HFFc6 (cell line): ENCODE measurements at places on chromosomes 11 and 22. TPM values are rescaled to one million over a fixed set of nuclear protein-coding genes. Genes with fewer than 3 reads are reported as not detected.

MS4A3 gene
- total RNA-seq = not detected in 3 replicates

RCOR2 gene
- total RNA-seq = 0.27 to 0.72 TPM (median 0.44 TPM) in 3 replicates

TRPM5 gene
- not detected in 2 replicates for total RNA-seq

LINC01488 gene
- total RNA-seq = not detected in 3 replicates

HBB gene
- total RNA-seq = not detected in 2 replicates

LSP1 gene
- total RNA-seq = 0.30 TPM in 1 of 3 replicates, not detected in the others

TEX12 gene
- total RNA-seq = not detected in 3 replicates

GRCh38 chr11:122743949-122744348 is 88.4 kb downstream of the UBASH3B start:
- H3K27me3 ChIP-seq = peaks cover 2% of the 10 kb centered on the region
- no peak for DNase-seq
- no peak overlapping the region for H3K27ac ChIP-seq
- no peaks in the 10 kb centered on the region; the same call in 1 of the 2 replicates for H3K36me3 ChIP-seq

- H3K4me1 ChIP-seq = peaks cover 19% of the 10 kb centered on the region
- H3K36me3 ChIP-seq = no peaks in the 10 kb centered on the region
- no peak for DNase-seq
- no peak overlapping the region for H3K27ac ChIP-seq
- no peak overlapping the region for H3K4me3 ChIP-seq
Observed at GRCh38 chr11:8059030-8059429, 22.0 kb upstream of the TUB start.

DNA sequence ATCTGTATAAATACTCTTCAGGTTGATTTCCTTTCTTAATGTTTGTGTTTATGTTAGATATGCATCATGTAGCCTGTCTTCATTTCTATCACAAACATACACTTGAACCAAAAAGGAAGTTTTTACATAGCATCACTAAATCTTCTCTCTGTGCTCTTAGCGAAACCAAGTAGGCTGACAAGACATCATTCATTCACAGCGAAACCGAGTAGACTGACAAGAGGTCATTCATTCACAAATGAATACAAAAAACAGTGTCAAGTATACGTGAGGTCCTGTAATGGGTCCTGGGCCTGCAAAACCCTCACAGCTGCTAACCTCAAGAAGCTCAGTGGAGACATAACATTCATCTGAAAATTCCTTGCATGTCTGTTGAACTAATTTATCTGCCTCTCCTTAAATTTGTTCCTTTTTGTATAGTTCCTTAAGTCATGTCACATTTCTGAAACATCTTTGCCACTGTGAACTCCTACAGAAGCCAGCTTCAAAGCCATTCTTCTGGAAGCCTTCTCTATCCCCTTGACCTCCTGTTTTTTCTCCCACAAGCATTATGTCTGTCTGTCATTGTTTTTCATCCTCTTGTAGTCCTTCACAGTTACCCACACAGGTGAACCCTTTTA is 9.8 kb upstream of the HBE1 start:
- H3K4me3 ChIP-seq = no peak overlapping the region
- H3K4me1 ChIP-seq = peaks cover 48% of the 10 kb centered on the region
- peak overlapping the region; percentile 67 for H3K27ac ChIP-seq
- no peaks in the 10 kb centered on the region for H3K27me3 ChIP-seq

- no peak overlapping the region for H3K4me3 ChIP-seq
- no peaks in the 10 kb centered on the region for H3K36me3 ChIP-seq
- no peak for DNase-seq
- peaks cover 8% of the 10 kb centered on the region for H3K27me3 ChIP-seq
Observed at GRCh38 chr22:37390075-37390474, 37.2 kb downstream of the ELFN2 start.

DNA sequence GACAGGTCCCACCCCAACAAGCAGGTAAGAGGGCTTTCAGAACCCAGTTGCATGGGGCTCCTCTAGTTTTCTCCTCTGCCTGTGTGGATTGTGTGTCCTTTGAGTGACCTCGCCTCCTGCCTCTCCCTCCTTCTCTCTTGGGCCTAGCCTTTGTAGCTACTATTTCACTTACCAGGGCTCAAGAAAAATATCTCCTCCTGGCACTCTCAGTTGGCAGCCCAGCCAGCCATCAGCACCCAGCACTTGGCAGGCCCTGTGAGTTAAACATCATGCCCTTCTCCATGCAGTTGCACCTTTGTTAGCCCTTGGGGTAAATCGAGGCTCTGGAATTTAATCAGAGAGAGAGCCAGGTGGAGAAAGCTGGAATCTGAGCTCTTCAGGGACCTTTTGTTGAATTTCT is 35.4 kb upstream of the SORL1-AS1 start:
- H3K4me1 ChIP-seq = no peaks in the 10 kb centered on the region
- DNase-seq = no peak
- H3K4me3 ChIP-seq = no peak overlapping the region
- no peaks in the 10 kb centered on the region for H3K36me3 ChIP-seq
- no peak overlapping the region for H3K27ac ChIP-seq

GRCh38 chr11:8870411-8871170 is 40.4 kb upstream of the AKIP1 start:
- DNase-seq = peak; percentile 50
- no peaks in the 10 kb centered on the region; the same call in 1 of the 2 replicates for H3K27me3 ChIP-seq
- peak overlapping the region; percentile 93 for H3K27ac ChIP-seq
- no peaks in the 10 kb centered on the region for H3K36me3 ChIP-seq

- no peak overlapping the region for H3K4me3 ChIP-seq
- no peak overlapping the region for H3K27ac ChIP-seq
- H3K4me1 ChIP-seq = no peaks in the 10 kb centered on the region
- no peaks in the 10 kb centered on the region for H3K36me3 ChIP-seq
- DNase-seq = no peak
- peaks cover 36% of the 10 kb centered on the region for H3K27me3 ChIP-seq
Observed at GRCh38 chr11:63552921-63553320, 10.3 kb downstream of the PLAAT2 start.

- H3K4me3 ChIP-seq = no peak overlapping the region
- no peaks in the 10 kb centered on the region for H3K36me3 ChIP-seq
- DNase-seq = no peak
Observed at GRCh38 chr11:34565417-34566207, 52.0 kb upstream of the ELF5 start.

- H3K4me1 ChIP-seq = peaks cover 21% of the 10 kb centered on the region
- no peak overlapping the region for H3K4me3 ChIP-seq
- H3K27ac ChIP-seq = no peak overlapping the region
- H3K27me3 ChIP-seq = peaks cover 32% of the 10 kb centered on the region
Observed at GRCh38 chr22:50732681-50733080, 5.3 kb upstream of the ACR start.

- no peaks in the 10 kb centered on the region for H3K36me3 ChIP-seq
- peaks cover 4% of the 10 kb centered on the region for H3K27me3 ChIP-seq
- peak overlapping the region; percentile 72 for H3K27ac ChIP-seq
- DNase-seq = no peak
Observed at GRCh38 chr11:61694946-61695706, 14.9 kb downstream of the DAGLA start.

DNA sequence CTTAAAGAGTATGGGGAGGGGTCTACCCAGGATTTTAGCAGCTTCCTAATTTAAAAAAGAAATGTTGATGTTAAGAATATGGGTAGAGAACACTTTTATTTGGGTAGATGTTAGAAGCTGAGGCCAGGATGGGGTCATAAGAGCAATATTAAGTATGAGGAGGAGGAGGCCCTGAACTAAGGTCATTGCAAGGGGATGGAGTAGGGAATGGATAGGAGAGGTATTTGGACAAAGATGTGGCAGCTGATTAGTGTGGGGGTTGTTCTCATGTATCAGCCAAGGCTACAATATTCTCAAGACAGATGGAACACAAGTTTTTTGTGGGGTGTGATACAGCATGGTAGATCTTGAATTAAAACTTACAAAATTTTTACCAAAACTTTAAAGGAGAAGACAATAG is 35.7 kb upstream of the GLYATL2 start:
- no peak overlapping the region for H3K27ac ChIP-seq
- H3K27me3 ChIP-seq = no peaks in the 10 kb centered on the region

DNA sequence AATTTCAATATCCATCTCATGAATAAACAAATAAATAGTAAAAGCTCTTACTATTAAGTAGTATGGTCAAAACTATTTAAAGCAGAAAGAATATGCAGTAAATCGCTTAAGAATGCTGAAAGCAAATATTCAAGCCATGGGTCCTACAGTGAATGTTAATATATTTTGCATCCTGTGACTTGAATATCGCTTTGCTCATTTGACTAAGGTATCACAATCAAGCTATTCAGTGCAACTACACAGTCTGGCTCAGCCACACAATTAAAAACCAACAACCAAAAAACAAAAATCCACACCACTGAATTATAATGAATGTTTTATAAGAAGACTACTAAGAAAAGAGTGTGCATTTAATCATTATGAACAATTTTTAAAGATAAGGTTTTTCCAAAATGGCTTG is 45.3 kb downstream of the RAB6A start:
- no peaks in the 10 kb centered on the region for H3K27me3 ChIP-seq
- H3K4me1 ChIP-seq = peaks cover 13% of the 10 kb centered on the region

GRCh38 chr11:92839450-92839849 is 130.0 kb upstream of the MTNR1B start:
- no peak overlapping the region for H3K4me3 ChIP-seq
- peaks cover 7% of the 10 kb centered on the region for H3K27me3 ChIP-seq
- DNase-seq = no peak
- H3K27ac ChIP-seq = no peak overlapping the region
- no peaks in the 10 kb centered on the region for H3K4me1 ChIP-seq

- peak overlapping the region; percentile 91; the same call in 1 of the 2 replicates for H3K27ac ChIP-seq
- peaks cover 50% of the 10 kb centered on the region; the same call in 1 of the 2 replicates for H3K4me1 ChIP-seq
- DNase-seq = peak; percentile 94
- no peaks in the 10 kb centered on the region for H3K36me3 ChIP-seq
- peak overlapping the region; percentile 21; the same call in 1 of the 2 replicates for H3K4me3 ChIP-seq
Observed at GRCh38 chr11:106988151-106989077, 29.9 kb downstream of the GUCY1A2 start.

DNA sequence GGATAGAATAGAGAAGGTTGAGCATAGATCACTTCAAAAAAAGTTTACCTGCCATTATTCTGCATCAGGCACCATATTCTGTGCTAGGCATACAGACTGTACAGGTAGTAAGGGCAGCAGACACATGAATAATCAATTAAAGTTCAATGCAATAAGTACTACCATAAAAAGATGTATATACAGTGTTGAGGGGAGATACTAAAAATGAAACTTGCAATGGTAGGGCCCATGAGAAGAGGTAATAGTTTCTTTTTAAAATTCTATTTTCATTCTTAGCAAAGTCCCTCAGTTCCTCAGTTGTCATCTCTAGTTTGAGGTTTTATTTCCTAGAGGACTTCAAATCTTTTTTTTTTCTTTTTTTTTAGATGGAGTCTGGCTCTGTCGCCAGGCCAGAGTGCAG is 819.9 kb downstream of the FAM181B start:
- no peak overlapping the region for H3K27ac ChIP-seq
- no peaks in the 10 kb centered on the region for H3K27me3 ChIP-seq
- 0 out of 2 replicates have a peak, but pooled peaks cover under 1% of the 10 kb centered on the region for H3K36me3 ChIP-seq
- H3K4me3 ChIP-seq = no peak overlapping the region
- DNase-seq = no peak

DNA sequence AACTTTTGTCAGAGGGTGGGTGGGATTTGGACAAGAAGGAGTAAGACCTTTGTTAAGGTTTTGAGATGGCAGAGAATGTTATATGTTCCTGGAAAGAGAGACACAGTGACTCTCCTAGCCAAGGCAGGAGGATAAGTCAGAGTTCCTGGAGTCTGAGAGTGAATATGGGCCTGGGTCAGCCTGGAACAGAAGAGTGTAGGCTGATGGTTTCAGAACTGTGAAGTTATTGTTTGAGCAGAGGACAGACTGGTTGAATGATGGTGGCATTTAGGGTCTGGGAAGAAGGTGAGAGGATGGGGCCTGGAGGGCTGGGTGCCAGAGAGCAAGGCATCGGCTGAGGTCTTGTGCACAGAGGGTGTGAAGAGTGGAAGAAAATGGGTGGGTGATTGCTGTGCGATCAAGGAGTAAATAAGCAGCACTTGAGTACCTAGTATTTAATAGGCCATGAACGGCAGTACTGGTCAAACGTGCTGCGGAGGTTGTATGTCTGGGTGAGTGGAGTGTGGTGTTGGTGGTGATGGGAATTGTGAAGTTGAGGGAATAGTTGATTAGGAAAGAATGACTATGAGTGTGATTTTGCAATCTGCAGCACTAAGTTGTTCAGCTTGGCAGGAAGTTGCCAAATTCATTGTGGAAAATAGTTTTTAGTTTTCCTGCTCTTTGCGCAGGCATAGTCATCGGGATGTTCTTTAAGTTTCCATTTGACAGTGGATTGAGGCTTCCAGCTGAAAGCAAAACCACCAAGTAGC is 1.8 kb downstream of the PANX1 start:
- H3K27ac ChIP-seq = no peak overlapping the region
- H3K4me1 ChIP-seq = peaks cover 18% of the 10 kb centered on the region
- DNase-seq = peak; percentile 82
- no peaks in the 10 kb centered on the region; the same call in 1 of the 2 replicates for H3K27me3 ChIP-seq
- no peak overlapping the region for H3K4me3 ChIP-seq

- H3K4me3 ChIP-seq = no peak overlapping the region
- peaks cover 28% of the 10 kb centered on the region for H3K27me3 ChIP-seq
- DNase-seq = peak; percentile 10
Observed at GRCh38 chr11:75140269-75141138, 10.4 kb upstream of the SLCO2B1 start.

DNA sequence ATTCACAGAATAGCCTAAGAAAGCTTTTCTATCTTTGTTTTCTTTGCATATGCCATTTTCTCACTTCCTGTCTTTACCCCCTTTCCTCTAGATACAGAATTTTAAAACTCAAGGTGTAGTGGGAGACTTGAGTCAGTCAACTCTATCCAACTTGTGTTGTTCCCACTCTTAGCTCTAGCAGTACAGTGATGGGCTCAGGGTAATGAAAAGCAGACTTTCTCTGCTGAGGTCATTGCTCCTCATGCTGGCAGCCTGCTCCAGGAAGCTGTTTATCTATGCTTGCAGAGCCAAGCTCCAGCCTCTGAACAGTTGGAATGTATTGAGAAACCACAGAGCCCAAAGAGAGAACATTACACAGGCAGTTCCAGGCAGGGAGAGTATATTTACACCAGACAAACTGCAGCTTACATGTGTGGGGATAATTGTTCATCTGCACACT is 68.1 kb downstream of the CSTPP1 start:
- peak overlapping the region; percentile 25; the same call in 1 of the 2 replicates for H3K4me3 ChIP-seq
- peaks cover 42% of the 10 kb centered on the region for H3K4me1 ChIP-seq
- peaks cover 4% of the 10 kb centered on the region; the same call in 1 of the 2 replicates for H3K36me3 ChIP-seq
- H3K27me3 ChIP-seq = peaks cover 2% of the 10 kb centered on the region; the same call in 1 of the 2 replicates
- peak overlapping the region; percentile 76 for H3K27ac ChIP-seq

DNA sequence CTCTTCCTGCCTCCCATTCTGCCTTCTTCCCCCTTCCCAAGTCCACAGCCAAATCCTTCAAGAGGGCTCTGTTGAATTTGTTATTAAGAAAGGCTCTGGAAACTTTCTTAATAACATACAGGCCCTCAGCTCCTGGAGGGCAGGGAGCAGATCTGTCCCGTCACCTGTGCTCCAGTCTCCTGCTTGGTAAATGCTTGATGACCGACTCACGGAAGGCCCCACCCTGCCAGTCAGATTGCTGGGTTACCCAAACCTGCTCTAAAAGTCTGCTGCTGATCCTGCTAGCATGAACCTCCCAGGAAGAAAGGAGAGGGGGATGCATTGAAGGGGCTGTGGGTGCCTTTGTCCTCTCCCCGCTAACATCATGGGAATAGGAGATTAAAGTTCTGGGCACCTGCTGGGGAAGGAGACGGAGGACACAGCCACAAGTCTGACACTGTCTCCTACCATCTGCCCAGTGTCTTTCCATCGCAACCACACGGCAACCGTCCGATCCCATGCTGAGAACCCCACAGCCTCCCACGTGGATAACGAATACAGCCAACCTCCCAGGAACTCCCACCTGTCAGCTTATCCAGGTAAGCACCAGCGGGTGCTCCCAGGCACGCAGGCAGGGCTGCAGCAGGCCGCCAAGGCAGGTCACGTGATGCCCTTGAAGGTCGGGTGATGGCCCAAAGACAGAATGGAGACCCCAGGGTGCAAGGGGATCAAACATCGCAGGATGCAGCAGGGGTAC is 22.5 kb downstream of the CD5 start:
- peaks cover 8% of the 10 kb centered on the region for H3K27me3 ChIP-seq
- H3K4me3 ChIP-seq = no peak overlapping the region
- H3K27ac ChIP-seq = no peak overlapping the region
